NCI-H2227 treated with DMSO at 0.1 percent for 48 hours (cell line): ENCODE measurements at places on chromosomes 5 and 9.

GRCh38 chr5:15516486-15516885 is 16.5 kb downstream of the FBXL7 start:
- no peak for DNase-seq

GRCh38 chr9:89655990-89656657 is 51.3 kb downstream of the GADD45G start:
- DNase-seq: no peak

- DNase-seq: no peak
Measured at GRCh38 chr5:14775857-14776256, 95.7 kb downstream of the ANKH start.

- DNase-seq: no peak
Measured at GRCh38 chr5:89301321-89302025, 418.5 kb upstream of the MEF2C start.

- no peak for DNase-seq
Measured at GRCh38 chr9:10855847-10856246, 243.0 kb upstream of the PTPRD start.

DNA sequence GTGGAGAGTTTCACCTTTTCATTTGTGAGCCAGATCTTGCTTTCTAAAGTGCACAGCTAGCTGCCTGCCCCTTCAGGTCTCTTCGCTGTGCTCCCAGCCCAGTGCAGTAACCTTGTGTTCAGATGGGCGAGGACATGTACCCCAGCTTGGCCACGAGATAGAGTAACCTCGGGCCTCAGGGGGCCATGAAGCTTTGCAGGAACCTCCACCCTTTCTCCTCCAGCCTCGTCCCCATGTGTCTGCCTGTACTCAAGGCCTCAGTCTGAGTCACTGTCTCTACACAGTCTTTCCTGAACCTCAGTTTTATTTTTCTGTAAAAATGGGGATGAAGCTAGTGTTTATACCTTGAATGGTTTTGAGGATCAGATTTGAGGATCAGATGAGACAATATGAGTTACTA is 37.9 kb downstream of the ERGIC1 start:
- DNase-seq: no peak

DNA sequence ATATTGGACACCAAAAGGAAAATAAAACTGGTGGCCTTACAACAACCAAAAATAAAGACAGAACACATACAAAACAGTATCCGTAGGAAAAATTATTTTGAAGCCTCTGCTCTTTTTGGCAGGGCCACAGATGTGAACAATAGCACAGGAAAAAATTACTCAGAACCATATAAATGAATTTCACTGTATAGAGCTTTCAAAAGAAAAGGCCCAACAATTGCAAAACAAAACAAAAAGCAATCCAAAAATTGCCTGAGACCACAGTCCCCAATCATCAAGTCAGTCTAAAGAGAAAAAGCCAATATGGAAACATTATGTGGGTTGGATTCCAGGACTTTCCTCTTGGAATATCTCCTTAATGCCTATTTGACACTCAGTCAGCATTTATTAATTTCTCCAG is 243.8 kb downstream of the CEMIP2 start:
- DNase-seq: no peak

GRCh38 chr5:157497875-157498611 is 38.0 kb downstream of the NIPAL4 start:
- DNase-seq: no peak

DNA sequence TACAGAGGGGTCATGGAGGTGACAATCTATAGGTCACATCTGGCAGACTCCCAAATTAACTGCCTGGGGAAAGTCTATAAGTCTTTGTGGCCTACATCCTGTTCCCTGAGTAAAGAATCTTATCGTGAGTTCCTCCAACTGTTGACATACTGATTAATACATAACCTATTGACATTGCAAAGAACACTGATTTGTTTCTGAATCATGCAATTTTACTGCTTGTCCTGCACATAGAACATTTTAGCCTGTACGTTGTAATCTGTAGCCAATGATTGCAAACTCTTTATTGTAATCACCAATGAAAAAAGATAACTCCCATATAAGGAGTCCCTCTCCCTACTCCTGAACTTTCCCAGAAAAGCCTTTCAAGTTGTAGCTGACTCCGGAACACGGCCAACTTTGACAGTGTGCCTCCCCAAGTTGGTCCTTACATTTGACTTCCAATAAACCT is 18.8 kb upstream of the OR2K2 start:
- DNase-seq: no peak

GRCh38 chr5:145856285-145856818 is 16.5 kb downstream of the GRXCR2 start:
- DNase-seq: peak; percentile 26

GRCh38 chr5:141192110-141192725 is at the start of gene PCDHB10:
Gene PCDHB10, plus strand, starts transcription at chr5:141192353. Its CDS starts 200 bp downstream, at chr5:141192553.
- DNase-seq: no peak

DNA sequence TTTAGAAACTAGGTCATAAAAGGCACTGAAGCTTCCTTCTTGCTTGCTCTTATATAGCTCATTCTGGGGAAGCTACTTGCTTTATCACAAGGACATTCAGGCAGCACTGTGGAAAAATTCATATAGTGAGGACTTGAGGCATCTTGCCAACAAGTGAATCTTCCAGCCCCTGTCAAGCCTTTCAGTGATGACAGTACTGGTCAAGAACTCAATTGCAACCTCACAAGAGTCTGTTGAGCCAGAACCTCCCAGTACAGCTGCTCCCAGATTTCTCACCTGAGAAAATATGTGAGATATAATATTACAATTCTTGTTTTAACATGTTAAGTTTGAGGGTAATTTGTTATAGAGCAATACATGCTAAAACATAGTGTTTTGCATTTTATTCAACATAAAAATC is 2011.0 kb upstream of the NUDT12 start:
- DNase-seq: no peak

GRCh38 chr9:36833954-36834353 is 200.1 kb downstream of the PAX5 start:
- no peak for DNase-seq

- DNase-seq: no peak
Measured at GRCh38 chr9:2424619-2425033, 197.0 kb upstream of the VLDLR start.

- no peak for DNase-seq
Measured at GRCh38 chr9:105333076-105333475, 88.6 kb downstream of the SLC44A1 start.

DNA sequence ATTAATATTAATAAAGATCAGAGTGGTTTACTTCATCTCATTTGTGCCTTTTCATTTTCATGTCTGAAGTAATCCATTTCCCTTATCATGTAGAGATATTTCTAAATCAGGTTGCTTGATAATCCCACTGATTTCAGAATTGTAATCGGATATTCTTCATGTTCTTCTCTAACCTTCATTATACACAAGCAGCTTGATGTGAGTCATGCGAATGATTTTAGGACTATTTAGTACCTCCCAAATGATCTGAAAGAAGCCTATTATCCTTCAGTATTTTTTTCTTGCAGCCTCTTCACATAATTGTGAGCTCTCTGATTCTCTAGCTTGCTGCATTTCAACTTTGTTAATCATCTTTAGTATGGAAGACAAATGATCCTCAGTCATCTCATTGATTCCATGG is 182.0 kb downstream of the GIN1 start:
- DNase-seq: no peak

GRCh38 chr9:122402403-122402871 is 31.6 kb downstream of the PTGS1 start:
- no peak for DNase-seq

DNA sequence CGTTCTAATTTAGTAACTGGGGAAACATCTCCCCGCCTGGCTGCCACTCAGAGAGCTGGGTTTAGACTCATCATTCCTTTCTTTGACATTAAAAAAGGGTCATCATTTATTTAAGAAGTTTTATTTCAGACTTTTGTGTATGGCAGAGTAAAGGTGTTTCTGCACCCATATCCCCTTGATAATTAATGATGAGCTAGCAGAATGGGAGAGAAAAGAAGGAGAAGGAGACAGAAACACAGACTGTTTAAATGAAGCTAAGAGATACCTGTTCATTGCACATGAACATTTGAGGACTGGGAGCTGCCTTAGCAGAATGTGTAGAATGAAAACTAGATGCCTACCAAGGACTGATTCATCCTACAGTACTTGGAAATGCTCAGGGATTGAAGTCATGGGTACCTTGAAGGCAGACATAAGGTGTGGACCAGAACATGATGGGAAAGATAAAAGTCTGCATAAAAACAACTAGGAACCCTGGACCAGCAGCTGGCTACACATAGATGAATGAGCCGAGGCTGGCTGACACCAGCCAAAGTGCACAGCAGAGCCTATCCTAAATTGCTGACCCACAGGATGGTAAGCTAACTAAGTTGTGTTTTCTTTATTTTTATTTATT is 48.3 kb upstream of the SPATA31C2 start:
- no peak for DNase-seq

DNA sequence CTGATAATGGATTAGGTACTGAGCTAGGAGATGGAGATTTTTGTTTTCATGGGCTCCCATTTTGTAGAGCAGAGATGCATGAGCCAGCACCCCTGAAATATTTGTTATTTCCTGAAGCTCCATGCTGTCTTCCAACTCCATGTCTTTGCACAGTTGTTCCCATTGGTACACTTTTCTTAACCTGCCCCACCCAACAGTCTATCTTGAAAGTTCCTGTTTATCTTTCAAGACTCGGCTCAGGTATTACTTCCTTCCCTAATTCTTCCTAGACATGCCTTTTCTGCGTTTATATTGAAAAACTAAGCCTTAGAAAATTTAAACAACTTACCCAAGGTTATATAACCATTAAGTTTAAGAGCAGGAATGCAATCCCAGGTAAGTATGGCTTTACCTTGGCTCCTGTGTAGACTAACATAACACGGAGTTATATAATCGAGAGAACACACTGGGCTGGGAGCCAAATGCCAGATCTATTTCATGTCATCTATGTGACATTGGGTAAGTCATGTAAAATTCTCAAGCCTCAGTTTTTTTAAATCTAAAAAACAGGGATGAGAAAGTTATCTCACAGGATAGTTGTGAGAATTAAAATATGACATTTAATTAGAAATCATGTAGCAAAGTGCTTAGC is 67.4 kb downstream of the LIX1 start:
- DNase-seq: no peak

DNA sequence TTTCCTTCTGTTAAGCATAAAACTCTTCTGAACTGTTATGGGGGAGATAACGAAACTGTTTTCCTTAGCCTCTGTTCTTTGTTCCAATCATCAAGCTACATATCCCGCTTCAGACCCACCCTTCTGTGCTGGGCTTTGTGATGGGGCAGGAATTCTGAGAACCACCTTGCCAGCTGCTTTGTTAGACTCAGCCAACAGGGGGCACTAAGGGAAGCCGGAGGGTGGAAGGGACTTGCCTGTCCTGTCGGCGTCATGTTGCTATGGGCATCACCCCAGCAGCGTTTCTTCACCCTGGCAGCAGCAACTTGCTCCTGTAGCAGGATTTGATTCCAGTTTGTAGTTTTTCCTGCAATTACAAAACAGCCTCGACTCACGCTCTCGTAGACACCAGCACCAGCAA is 169.1 kb downstream of the CAAP1 start:
- DNase-seq: no peak

GRCh38 chr5:122493091-122494021 is 181.3 kb downstream of the SNCAIP start:
- DNase-seq: peak; percentile 12

- DNase-seq: no peak
Measured at GRCh38 chr5:21085791-21086190, 1097.8 kb upstream of the CDH18 start.

DNA sequence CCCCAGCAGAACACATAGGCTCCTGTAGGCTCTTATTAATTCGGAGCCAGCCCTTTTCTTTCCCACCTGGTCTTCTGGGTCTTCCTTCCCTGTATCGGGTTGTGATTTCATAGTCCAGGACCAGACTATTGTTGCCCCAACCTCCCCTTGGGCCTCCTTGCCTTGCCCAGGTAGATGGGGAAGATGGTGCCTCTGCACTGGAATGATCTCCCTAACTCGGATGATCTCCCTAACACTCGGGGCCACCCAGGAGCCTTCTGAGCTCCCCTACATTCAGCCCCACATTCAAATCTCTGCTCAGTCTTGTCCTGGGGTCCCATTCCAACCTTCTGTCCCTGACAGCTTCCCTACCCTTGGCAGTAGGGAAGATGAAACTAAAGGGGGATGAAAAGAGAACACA is 2.7 kb upstream of the IRF1 start:
- DNase-seq: no peak
